ENCODE measurements at places on chromosomes 1 and 21.

DNA sequence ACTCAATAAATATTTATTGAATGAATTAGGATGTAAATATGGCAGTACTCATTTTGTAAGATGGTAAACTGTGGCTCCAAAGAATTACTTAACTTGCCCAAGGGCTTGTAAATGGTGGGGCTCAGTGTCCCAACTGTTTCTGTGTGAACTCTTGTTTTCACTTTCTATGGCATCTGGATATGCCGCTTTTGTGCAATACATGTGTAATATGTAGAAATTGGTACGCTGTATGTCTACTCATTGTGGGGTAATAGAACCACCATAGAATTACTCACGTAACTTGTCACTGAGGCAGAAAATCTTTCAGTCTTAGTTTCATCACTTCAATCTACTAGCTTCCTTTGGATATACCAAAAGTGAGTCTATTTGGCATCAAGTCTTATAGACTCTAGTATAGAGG lies 977 bp downstream of the PRPF3 start:
- no peak for DNase-seq

- no peak for DNase-seq
These were observed 322.8 kb downstream of the KCTD3 start for GRCh38 chr1:215889871-215890270.

DNA sequence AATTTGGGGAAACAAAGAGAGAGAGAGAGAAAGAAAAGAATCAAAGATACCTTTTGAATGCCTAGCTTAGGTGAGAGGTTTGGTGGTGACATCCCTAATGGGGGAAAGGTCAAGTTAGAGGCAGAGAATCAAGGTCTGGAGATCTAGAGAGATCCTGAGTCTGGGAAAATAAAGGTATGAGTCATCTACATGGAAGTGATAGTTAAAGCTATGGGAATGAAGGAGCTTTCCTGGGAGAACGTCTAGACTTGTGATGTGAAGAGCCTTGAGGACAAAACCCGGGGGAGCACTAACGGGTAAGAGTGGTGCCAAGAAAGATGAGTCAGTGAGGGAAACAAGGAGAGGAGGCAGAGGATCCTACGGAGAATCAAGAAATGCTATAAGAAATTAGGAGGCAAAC lies 110.8 kb upstream of the RUNX1 start:
- no peak for DNase-seq

- DNase-seq = no peak
These were observed 272.0 kb downstream of the HHIPL2 start for GRCh38 chr1:222275729-222276465.

GRCh38 chr1:243507001-243507671 lies 251.3 kb downstream of the SDCCAG8 start:
- DNase-seq = no peak

All from T follicular helper cell (primary cell).